ENCODE measurements at places on chromosomes 7 and 10.

DNA sequence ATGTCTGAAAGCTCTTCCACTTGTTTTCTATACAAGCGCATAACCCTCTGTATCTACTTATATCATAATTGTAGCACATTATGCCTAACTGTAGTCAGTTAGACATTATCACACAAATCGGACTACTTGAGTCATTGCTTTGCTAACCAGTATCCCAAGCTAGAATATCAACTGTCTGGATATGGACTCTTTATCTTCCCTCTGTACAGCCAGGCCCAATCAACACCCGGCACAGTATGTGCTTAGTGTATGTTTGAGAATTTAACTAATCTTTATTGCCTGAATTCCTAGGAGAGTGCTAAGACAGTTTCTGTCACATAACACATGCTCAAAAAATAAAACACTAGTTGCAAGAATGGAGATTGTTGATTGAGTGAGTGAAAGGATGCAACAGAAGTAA is 211.2 kb downstream of the ARL4A start:
- DNase-seq, result no peak

GRCh38 chr7:101676956-101677355 is 47.9 kb upstream of the MYL10 start:
- no peak for DNase-seq

DNA sequence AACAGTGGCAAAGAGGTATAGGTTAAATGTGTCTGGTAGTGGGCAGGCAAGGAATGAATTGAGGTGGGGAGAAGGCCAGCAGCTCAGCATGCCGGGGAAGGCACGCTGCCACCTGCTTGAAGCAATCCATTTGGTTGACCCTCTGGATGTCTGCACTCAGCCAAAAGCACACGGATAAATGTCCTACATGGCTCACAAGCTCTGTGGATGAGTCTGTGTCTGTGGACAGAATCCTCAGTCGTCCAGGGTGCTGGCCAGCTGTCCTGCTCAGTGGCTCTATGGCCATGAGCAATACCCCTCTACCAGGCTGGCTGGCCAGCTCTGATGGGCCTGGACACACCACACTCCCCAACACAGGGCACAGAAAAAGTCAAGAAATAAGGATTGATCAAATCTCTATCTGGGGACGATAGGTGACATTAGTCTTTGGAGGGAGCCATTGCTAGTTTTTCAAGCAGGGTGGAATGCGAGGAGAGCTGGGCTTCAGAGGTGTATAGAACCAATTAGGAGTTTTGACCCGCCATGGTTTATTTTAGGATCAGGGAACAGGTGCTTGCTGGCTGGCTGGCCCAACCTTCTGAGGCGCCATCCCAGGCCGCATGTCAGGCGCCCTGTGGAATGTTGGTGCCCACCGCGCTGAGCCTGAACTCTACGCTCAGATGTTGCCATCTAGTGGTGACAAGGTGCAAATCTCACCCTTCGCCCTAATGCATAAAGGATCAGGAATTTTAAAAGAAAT is 493.4 kb downstream of the TNS3 start:
- DNase-seq, result peak; percentile 79

DNA sequence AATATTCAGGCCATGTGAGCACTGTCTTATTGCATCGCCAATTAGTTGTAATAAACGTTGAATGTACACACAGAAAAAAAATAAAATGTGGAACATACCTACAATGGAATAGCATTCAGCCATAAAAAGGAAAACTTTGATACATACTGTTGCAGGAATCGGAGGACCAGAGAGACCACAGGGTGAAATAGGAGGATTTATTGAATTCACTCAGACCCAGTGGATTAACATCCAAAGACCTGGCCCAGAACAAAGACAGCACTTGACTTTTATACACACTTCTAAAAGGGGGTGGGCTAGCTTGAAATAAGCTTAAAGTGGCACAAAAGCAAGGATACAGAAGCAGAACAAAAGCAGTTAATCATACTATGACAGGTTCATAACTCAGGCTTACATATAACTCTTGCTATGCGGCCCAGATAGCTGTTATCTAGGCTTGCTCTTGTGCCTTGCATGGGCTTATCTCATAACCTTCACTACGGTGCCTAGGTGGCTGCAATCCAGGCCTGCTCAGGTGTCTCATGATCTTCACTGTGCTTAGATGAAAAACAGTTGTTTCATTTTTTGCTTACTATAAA is 292.2 kb upstream of the TAC1 start:
- DNase-seq, result no peak

- peak; percentile 61 for DNase-seq
These were observed 15.9 kb downstream of the TDRD1 start for GRCh38 chr10:114195079-114195478.

DNA sequence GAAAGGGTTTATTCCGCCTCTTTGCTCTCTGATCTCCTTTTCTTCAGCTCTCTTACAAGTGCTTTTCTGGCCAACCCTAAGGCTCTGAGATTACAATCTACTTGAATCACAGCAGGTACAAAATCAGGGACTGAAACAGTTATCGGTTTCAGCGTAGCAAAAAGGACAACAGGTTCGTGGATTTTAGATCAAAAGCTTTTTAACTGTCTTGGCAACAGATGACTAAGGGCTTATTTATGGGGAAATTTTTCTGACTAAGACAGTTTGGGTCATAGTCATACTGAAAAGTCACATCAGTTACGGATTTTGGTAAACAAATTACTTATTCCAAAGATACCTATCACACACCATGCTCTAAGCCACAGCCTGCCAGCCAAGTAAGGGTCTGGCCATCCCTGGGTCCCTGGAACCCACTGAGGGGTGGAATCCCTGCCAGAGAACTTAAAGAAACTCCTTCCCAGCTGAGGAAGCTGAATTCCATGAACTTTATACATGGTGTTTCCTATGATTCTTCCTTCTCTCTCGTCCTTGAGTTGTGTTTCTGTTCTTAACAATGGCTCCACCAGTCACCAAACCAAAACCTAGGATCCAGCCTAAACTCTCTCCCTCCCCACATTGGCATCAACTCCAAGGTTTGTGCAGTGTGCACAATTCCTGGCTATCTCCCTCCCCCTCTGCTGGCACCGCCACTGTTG is 169.3 kb downstream of the FAM107B start:
- DNase-seq, result peak; percentile 35

GRCh38 chr10:73577788-73578187 is 13.4 kb downstream of the USP54 start:
- DNase-seq, result no peak

- DNase-seq, result no peak
These were observed 25.1 kb upstream of the RAB18 start for GRCh38 chr10:27479016-27479415.

DNA sequence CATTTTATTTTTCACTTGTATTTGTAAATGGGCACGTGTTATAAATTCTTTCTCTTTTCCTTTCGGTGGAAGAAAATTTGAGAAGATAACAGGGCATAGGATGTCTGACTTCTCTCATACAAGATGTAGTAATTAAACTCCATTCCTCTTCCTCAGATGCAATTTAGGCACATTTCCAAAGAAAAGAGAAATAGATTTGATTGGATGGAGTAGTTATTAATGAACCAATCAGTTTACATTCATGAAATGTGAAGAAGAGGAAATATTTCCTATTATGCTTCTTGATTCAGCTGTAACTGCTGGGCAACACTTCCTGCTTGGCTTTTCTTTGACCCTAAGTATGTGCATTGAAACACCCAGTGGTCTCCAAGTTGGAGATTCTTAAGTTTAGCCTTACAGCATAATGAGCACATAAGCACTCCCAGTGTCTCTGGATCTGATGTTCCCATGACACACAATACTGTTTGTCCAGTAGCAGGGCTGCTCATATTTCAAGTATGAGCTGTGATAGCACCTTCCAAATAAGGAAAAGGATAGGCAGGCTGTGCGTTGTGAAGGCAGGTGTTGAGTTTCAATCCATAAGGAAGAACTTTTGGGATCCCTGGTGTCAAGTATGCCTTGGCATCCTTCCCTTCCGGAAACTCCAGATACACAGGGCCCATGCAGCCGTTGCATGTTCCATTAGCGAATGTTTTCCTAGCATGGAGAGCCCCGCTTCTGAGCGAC is 33.4 kb upstream of the COBL start:
- peak; percentile 41 for DNase-seq

- no peak for DNase-seq
These were observed 20.0 kb upstream of the PARP12 start for GRCh38 chr7:140082770-140083169.

DNA sequence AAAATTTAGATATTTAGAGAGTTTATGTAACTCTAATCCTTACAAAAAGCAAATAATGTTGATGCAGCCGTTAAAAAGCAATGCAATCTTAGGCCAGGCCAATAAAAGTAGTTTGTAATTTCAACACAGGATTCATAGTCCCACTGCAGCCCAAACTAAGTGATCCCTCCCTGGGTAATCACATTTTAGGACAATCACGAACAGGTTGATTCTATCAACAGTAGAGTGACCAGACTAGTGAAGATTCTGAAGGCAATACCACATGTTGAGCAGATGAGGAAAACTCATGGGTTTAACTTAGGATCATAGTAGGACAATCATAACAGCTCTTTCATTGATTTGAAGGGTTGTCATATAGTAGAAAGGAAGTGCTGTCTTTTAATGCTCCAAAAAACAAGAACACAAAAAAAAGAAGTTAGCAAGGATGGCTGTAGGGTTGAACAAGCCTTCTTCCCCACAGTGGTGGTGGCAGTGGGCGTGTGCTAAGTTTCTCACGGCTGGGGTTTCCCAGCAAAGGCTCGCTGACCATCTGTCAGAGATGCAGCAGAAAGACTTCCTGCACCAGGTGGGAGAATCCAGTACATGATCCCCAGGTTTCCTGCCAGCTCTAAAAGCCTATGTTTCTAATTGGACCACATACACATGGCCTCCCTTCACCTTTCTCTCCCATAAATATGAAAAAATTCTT is 212.2 kb downstream of the CHRM2 start:
- no peak for DNase-seq

DNA sequence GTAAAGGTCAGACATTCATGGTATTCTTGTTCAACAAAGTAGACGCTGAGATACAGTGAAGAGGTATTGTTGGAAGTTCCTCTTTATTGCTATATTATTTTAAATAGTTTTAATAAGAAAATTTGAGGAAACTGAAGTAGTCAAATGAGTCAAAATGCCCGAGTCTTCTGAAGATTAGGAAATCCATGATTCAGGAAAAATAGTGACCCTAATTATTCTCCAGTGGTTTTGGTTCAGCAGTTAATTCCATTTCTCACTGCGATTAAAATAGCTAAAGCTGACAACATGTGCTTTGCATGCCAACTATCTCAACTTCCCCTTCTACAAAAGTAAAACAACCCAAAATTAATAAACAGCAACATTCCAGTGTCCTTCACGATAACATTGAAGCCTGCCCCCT is 32.7 kb upstream of the PFKP start:
- no peak for DNase-seq

GRCh38 chr7:127928852-127929251 is 102.4 kb downstream of the LRRC4 start:
- DNase-seq, result no peak

DNA sequence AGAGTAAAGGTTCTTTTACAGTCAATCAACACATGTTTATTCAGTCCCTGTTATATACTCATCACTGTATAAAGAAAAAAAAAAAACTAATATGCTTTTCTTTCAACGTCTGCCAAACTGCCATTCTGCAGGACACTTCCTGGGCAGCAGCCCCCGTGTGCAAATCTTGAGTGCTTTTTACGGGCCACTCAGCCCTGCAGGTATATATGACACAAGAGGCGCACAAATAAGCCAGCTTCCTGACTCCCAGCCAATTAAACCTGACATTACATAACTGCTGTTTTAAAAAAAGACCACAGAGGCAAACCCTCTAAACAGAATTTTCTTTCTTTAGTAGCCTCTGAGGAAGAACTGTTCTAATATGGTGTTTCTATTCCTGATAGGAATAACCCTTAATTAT is 263.0 kb upstream of the NEBL start:
- DNase-seq, result no peak

DNA sequence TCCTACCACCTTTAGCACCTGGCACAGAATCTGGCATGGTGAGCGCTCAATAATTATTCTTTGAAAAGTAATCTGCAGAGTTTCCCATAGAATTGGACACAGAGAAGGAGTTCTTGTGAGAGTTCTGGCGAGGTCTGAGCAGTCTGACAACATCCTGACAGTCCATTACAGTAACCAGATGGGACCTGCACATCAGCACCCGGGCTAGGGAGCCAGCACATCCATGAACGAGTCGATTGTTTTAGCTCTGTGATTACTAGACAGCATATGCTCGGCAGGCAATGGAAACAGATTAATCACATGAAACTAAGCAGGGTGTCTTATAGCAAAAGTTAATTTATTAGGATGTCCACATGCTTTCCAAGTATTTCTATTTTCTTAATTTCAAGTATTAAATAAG is 96.7 kb downstream of the SEMA3D start:
- DNase-seq, result no peak

- no peak for DNase-seq
These were observed 475.3 kb upstream of the AUTS2 start for GRCh38 chr7:69122953-69123352.

GRCh38 chr7:155560982-155561686 is 14.8 kb upstream of the CNPY1 start:
- DNase-seq, result no peak

- no peak for DNase-seq
These were observed 472 bp upstream of the ADAM22 start for GRCh38 chr7:87933605-87933952.

- DNase-seq, result no peak
These were observed 68.2 kb upstream of the AHR start for GRCh38 chr7:17230099-17230807.

DNA sequence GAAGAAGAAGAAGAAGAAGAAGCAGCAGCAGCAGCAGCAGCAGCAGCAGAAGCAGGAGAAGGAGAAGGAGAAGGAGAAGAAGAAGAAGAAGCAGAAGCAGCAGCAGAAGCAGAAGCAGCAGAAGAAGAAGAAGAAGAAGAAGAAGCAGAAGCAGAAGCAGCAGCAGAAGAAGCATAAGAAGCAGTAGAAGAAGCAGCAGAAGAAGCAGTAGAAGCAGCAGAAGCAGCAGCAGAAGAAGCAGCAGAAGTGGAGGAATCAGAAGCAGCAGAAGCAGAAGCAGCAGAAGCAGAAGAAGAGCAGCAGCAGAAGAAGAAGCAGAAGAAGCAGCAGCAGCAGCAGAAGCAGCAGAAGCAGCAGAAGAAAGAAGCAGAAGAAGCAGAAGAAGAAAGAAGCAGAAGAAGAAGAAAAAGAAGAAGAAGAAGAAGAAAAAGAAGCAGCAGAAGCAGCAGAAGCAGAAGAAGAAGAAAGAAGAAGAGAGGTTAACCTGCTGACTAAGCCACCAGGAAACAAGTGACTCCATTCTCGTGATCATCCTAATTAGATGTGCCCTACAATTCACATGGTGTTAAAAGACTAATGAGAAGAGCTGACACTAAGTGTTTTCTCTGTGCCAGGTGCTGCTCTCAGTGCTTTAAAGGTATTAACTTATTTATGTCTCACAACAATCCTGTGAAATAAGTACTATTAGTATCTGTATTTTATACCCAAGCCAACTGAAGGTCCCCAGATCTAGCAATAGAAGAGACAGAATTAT is 11.6 kb downstream of the CDNF start:
- DNase-seq, result no peak

- DNase-seq, result no peak
These were observed 20.2 kb upstream of the FOXK1 start for GRCh38 chr7:4661871-4662270.

Measured in LoVo (cell line).